Eye (tissue), 1 donor: ENCODE measurements at places on chromosomes 16 and 17.

DNA sequence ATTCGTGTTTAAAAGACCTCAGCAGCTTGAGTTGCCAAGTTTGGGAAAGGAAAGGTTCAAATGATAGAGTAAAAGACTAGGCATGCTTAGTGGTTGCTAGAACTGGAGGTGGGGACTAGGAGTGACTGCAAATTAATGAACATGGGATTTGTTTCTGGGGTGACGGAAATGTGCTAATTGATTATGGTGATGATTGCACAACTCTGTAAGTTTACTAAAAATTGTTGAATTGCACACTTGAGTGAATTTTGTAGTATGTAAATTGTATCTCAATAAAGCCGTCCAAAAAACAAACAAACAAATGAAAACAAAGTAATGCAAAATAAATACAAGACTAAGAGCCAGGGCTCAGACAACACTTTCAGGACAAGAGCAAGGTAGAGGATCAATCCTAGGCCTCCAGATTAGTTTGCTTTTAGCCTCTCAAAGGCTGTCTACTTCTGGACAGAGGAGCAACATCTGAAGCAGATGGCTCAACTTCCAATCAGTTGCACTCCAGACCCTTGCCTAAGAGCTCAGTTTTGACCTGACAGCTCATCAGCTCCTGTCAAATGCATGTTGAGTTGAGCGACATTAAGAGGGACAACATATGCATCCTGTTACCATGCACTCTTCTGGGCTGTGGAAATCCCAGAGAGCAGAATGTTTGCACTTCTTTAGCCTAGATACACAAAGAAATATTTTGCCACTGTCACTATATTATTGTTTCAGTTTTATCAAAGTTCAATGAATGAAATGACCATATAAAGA, 111.2 kb upstream of the ASIC2 start:
- no peak for DNase-seq

DNA sequence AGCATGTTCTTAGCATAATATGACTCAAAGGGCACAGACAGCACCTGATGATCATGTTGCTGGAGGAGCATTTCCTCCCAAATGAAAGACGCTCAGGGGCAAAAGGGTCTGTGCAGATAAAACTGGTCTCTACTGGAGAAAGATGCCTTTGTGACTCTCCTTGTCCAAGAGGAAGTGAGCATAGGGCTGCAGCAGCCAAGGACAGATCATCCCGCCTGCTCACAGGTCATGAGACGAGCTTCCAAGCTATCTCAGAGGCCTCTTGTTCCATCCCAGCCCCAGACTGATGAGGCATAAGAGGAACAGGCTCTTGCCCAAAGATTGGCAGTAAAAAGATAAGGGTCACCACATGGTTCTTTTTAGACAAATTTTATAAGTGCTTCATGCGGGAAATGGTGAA, 141.8 kb downstream of the KATNIP start:
- no peak for DNase-seq

GRCh38 chr16:55976815-55977214, 101.6 kb upstream of the CES5A start:
- DNase-seq, result no peak

- no peak for DNase-seq
These were observed 22.4 kb downstream of the KDM8 start for GRCh38 chr16:27225536-27226360.

DNA sequence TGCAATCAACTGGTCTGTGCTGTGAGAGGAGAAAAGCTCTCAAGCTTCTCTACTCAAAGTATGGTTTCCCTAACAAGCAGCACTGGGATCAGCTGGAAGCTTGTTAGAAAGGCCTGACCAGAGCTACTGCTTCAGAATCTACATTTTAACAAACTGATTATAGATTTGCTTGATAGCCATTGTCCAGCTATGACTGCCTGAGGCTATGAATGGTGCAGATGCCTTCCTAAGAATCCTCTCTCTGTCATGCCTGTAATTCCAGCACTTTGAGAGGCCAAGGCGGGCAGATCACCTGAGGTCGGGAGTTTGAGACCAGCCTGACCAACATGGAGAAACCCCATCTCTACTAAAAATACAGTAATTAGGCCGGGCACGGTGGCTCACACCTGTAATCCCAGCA, 28.6 kb downstream of the PKD1L3 start:
- DNase-seq, result no peak

DNA sequence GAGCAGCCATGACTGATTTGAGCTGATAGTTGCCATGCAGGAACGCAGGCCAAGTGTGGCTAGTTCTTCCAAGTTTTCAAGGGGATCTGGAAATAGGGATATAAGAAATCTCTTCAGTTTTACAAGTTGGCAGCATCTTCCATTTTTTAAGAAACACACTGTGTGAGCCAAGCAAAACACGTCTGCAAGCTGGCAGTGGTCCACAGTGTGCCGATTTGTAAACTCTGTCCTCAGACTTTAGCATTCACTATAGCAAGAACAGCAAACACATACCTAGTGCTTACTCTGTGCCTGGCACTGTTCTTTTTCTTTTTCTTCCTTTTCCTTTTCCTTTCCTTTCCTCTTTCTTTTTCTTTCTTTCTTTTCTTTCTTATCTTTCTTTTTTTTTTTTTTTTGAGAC, 2.9 kb downstream of the ORAI3 start:
- DNase-seq, result peak; percentile 56

DNA sequence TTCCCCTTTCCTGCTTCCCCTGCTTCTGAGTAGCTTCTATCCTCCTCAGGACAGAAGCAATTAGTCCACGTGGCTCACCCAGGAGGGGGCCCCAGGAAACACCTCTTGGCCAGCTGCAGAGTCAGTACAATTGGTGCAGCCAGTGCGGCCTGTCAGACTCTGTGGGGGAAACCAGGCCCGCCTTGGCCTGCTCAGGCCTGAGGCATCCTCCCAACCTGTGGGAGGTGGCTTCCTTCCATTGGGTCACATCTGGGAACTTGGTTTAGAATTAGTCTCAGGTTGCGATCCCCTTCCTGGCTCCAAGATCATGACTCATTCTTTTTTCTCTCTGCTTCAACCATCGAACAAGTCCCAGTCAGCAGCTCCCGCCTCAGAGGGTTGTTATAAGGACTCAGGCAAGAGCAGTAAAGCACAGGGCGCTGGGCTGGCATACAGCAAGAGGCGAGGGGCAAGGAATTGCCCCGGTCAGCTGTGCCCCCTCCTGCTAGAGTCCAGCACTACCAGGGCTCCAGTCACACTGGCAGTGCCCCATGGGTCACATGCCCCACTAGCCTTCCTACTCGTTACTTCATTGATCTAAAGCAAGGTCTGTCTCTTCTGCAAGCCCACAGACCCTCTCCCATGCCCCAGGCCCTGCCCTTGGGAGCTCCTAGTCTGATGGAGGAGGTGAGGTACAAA, 8.1 kb upstream of the EPX start:
- no peak for DNase-seq

DNA sequence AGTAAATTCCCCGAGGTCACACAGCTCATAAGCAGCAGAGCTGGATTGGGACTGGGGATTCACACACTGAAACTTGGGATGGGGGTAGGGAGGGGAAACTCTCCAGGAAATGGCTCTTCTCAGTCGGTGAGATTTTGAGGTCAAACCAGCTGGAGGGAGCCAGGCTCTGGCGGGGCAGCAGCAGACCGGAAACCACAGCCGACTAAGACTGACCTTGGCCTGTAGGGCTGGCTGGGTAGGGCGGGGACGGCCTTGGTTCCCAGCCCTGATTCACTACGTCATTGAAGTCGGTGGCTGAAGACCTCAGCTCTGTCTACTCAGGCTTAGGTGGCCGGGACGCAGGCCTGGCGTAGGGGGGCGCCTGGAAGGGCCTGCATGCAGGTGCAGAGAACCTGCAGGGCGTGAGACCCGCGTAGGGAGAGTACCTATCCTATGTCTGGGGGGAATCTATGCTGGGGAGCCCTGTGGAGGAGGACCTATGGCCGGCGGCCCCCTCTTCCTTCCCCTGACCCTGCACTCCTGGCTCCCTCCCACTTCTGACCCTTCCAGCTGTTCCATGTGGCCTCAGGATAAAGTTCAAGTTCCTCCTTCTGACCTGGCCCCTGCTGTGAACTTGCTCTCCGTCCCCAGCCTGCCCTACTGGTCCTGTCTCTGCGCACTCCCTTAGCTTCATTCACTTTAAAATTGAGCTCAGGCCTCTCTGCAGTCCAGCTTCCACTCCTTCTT, 11.9 kb upstream of the SLC4A1 start:
- peak; percentile 30 for DNase-seq

GRCh38 chr16:66443269-66443652, 16.2 kb downstream of the BEAN1 start:
- no peak for DNase-seq

GRCh38 chr16:82993926-82994325, 367.2 kb downstream of the CDH13 start:
- peak; percentile 37 for DNase-seq

- DNase-seq, result no peak
These were observed 1.6 kb downstream of the NDUFAF8 start for GRCh38 chr17:81240761-81241160.

DNA sequence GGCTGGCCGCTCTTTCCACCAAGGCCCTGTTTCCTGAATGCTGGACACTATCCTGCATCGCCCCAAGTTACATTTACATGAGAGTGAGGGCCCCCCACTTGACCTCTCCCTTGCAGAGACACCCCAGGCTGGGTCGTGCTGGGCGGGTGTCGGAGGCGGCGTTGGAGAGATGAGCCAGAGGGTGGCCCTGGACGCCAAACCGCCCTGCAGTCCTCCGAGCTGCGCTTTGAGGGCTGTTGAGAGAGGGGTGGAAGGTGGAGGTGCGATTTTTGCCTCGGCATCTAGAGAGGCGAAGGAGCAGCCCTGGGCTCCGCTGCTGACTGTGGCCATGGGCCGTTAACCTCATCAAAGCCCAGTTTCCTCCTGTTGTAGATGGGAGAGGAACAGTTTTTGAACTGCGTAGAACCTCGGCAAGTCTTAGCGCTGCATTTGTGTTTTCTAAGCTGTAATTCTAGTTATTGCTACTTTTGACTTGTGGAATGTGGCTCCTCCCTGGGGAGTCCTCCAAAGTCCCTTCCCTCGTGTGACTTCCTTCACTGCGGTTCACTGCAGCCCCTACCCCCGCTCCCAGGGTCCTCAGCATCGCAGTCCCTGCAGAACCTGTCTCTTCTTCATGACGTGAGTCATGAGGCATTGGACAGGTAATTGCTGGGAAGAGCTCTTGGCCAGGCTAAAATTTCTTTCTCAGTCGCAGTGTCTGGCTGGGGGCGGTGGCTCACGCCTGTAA, 986 bp upstream of the ELOB start:
- DNase-seq, result no peak

GRCh38 chr17:28711723-28712031, at the start of gene PROCA1:
PROCA1 (minus strand) TSS chr17:28711888; CDS start chr17:28711660, 228 bp downstream.
- DNase-seq, result no peak

DNA sequence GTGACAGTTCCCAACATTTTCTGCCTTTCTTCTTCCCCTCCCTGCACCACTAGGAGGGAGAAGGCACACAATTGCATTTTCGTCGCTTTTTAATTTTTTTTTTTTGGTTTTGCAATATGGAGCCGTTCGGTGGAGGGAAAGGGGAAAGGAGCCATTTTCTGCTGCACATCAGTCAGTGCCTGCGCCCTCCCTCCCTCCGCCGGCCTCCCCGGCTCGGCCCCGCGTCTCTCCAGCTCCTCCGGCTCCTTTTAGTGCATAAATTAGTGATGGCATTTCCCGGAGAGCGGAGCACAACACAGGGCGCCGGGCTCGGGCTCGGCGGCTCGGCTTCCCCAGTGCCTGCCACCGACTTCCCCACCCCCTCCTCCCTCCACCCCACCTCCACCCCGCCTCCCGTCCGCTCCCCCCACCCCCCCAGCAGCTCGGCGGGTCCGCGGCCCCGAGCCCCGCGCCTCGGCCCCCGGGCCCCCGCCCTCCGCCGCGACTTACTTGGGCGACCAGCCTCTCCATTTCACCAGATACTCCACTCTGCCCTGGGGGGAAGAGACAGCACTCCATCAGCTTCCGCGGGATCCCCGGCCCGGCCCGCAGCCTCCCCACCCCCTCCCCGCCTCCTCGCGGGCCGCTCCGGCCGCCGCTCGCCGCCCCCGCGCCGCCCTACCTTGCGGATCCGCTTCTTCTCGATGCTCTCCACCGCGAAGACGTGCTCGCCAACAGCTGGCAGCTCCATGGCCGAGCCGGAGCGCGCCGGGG, 542 bp downstream of the CBX4 start:
- DNase-seq, result peak; percentile 91

- DNase-seq, result peak; percentile 74
These were observed 569 bp downstream of the FLII start for GRCh38 chr17:18257982-18258355.

- DNase-seq, result no peak
These were observed 59.2 kb downstream of the ANKRD11 start for GRCh38 chr16:89431158-89431584.

DNA sequence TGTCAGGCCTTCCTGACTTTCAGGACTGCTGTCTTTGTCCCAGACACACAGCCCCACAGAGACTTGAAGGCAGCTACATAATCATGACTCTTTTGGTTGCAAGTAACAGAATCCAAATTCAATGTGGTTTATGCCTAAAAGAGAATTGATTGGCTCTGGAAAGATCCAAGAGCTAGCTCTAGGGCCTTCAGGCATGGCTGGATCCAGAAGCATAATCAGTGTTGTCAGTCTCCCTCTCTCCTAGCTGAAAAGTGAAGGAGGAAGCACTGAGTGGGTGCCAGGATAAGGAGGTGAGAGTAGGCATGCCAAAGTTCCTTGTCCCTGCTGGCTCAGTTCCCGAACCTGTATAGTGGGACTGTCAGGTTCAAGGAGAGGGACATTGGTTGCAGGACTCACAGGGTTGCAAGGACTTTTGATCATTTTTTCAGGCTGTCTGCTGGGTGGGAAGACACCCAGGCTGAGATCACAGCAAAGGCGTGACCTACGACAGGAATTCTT, 25.5 kb downstream of the SNX20 start:
- DNase-seq, result no peak

DNA sequence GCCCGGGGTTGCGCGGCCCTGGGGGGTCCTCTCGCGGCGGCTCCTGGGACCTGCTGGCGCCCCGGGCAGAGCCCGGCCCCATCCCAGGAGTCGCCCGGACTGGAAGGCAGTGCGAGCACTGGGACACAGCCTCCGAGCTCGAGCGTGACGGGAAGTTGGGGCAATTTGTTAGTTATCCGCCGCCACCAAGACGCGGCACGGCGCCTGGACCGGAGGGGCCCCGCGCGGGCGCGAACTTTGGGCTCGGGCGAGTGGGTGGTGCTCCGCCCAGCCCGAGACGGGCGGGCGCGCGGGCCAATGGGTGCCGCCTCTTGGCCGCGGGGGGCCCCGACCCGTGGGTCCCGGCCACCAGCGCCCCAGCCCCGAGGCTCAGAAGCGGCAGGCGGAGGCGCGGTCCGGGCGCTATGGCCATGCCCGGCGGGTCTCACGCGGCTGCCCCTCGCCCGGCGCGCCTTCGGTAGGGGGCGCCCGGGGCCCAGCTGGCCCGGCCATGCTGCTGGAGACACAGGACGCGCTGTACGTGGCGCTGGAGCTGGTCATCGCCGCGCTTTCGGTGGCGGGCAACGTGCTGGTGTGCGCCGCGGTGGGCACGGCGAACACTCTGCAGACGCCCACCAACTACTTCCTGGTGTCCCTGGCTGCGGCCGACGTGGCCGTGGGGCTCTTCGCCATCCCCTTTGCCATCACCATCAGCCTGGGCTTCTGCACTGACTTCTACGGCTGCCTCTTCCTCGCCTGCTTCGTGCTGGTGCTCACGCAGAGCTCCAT, at the start of gene ADORA2B:
Gene ADORA2B, plus strand, starts transcription at position 372 of the 768 bp plus-strand sequence. Its CDS starts 119 bp downstream, at position 491.
- DNase-seq, result peak; percentile 89
